ENCODE measurements at places on chromosomes 16 and 17.

GRCh38 chr17:64146418-64147109 lies 16.6 kb upstream of the ERN1 start:
- peak; percentile 69 for DNase-seq

DNA sequence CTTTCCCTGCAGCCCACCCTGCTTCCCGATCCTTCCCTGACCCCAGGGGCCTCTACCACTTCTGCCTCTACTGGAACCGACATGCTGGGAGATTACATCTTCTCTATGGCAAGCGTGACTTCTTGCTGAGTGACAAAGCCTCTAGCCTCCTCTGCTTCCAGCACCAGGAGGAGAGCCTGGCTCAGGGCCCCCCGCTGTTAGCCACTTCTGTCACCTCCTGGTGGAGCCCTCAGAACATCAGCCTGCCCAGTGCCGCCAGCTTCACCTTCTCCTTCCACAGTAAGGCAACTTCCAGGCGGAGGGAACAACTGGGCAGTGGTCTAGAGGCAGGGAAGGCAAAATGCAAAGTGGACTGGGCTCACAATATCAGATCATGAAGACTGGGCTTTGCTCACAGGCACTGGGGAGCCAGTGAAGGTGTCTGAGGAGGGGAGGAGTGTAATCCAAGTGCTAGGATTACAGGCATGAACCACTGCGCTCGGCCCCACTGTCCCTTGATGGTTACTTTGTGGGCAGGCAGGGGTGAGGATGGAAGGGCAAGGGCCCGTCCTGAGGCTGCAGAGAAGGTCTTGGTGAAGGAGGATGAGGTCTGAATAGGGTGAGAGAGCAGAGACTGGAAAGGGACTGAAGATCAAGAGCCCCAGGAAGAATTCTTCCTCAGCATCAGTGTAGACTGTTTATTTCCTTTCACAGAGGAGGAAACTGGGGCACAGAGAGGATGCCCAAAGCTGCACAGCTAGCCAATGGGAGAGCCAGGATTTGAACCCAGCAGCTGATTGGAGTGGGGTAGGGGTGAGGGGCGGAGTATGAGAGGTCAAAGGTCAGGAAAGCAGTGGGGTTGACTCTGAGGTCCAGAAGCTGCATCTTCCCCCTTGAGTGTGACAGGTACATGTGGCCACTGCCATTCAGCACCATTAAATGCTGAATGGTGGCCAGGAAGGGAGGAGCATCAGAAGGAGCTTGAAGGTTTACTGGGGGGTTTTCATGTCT lies 16.5 kb upstream of the ADGRG3 start:
- peak; percentile 26 for DNase-seq

DNA sequence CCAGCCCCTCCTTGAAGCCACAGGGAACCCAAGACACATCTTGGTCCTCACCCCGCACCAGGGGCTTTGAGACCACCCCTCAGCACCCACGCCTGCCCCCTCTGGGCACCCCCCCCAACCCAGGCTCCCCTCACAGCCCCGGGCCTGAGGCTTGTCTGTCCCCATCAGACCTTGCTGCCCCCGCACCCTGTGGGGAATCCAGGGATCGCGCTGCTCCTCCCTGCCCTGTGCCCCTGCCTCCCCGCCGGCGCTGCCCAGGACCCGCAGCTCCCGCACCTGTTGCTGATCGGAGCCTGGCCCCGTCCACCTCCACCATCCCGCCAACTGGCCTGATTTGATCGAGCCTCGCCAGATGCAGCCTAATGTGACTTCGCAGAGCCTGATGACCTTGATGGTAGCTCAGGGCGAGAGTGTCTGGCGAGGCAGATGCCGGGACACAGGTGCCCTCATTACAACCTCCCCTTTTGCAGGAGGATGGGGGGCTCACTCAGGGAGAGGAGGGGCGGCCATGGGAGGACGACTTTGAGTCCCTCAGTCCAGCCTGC lies 29.0 kb downstream of the SLC25A10 start:
- no peak for DNase-seq

- no peak for DNase-seq
Observed at GRCh38 chr16:81005610-81006161, 999 bp downstream of the CMC2 start.

DNA sequence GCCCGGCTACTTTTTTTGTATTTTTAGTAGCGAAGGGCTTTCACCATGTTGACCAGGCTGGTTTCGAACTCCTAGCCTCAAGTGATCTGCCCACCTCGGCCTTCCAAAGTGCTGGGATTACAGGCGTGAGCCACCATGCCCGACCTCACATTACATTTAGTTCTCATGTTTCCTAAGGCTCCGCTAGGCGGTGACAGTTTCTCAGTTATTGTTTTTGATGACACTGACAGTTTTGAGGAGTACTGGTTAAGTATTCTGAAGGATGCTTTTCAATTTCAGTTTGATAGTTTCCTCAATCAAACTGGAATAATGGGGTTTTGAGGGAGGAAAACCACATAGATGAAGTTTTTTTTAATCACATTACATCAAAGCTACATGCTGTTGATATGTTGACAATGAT lies 1028.5 kb downstream of the CDH8 start:
- no peak for DNase-seq

GRCh38 chr17:72351365-72351764 lies 230.5 kb downstream of the SOX9 start:
- DNase-seq = no peak

DNA sequence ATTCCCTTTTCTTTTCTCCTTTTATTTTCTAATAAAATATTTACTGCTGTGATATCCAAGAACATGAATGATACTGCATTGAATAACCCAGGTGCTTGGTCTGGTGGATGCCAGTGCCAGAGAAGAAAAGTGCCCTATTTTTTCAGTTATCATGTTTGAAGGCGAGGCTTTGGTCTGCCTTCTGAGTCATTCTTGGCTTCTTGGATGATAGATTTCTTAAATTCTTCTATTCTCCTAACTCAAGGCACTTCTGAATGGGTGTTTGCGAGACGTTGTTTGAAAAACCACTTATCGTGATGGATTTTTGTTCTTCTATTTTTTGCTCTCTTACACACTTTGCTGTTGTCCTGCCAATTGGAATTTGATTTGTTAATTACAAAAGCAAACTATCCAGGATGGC lies 66.7 kb downstream of the FTO start:
- DNase-seq = no peak

- DNase-seq = no peak
Observed at GRCh38 chr16:57260294-57260929, 15.4 kb downstream of the ARL2BP start.

- DNase-seq = no peak
Observed at GRCh38 chr17:3796822-3797170, 4.2 kb downstream of the ITGAE start.

DNA sequence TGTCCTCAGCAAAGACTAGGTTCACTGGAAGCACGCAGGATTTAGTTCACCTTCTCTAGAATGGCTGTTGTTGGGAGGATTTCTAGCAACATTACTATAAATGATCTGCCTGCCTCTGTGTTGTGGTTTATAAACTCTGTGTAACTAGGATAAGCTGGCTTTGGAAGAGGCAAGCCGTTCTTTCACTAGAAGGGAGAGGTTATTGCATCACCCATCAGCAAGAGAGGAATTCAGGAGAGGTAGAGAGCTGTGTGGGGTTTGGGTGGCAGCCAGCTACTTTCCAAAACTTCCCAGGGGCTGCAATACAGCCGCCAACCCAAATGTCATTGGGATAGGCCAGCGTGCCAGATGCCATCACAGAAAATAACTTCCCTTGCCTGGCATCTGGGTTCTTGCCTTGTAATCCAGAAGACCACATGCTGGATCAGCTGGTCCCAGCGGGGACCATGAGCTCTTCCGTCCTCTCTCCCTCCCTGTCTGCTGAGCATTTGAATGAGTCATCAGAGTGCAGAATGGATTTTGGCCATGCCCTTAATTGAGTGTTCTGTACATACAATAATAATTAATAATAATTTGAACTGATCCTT lies 95.7 kb upstream of the RBFOX1 start:
- no peak for DNase-seq

- DNase-seq = no peak
Observed at GRCh38 chr16:2028146-2028545, 1.4 kb downstream of the NHERF2 start.

DNA sequence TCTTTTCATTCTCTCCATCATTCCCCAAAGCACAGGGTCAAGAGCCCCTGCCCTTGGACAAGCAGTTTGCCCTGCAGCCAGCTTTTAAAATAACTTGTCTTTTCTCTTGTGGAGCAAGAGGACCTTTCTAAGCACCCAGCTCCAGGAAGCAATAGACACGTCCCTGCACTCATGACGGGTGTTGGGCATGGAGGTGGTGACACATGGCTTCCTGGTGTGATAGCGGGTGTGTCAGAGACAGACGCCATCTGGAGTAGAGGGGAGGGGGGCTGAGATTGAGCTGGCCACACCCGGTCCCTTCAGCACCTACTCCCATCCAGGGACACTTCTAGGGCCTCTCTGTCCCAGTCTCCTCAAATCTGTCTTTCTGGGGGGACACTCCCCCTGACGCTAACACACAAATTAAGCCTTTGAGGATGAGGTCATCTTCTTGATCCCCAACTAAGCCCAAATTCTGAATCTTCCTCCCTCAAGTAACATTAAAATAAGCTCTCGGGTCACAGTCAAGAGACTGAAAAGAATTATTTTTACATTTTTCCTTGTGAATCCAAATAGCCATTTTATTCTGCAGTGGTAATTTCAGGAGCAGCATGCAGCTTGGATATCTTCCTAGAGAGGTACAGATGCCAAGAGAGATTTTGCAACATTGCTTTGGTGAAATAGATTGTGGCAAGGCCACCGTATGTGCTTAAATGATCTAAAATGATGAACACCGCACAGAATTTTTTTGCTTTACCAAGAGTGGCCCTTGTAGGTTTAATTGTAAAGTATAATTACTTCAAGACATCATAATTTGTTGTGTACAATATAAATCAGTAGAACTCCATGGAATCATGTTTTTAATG lies 216.6 kb upstream of the IRX3 start:
- no peak for DNase-seq

DNA sequence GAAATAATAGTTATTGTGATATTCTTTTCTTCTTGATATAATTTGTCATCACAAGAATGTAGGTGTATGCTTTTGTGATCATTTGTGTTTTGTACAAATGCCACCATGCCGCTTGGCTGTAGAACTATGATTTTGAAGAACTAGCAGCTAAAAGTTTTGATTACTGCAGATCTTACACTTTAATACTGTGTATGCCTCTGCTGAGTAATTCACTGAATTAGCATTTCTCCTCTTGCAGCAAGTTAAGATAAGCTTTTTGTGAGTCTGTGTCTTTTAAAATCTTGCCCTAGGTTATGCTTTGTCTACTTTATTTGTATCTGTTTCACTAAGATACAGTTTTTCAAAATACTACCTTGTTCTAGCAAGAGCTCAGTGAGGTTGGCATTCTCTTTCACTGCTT lies 326.5 kb upstream of the TBX2 start:
- no peak for DNase-seq

GRCh38 chr16:77290451-77291115 lies 91.4 kb downstream of the SYCE1L start:
- no peak for DNase-seq

DNA sequence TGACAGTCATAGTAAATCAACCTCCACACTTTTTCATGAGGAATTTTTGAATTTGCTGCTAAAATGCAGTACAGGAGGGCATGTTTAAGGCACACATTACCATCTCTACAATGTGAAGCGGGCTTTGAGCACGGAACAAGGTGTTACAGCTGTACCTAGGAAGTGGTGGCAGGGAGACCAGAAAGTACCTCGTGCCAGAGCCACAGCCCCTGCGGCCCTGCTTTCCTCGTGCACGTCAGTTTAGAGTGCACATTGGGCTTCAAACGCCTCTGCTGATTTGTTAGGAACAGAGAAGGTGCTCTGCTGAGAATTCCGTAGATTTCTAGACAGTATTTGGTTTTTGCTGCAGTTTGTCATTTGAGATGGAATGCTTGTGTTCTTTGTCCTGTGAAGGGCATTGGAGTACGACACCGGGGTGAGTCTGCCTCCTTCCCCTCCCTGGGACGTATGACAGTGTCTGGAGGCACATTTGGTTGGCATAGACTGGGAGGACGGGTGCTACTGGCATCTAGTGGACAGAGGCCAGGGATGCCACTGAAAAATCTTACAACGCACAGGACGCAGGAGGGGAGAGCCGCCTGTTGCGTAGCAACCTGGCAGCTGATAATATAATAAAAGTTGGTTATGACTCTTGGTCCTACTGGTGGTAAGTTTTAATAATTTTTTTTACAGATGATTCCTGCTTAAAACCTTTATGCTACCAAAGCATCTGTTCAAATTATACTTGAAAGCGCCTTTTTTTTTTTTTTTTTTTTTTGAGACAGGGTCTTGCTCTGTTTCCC lies 9.1 kb downstream of the FOXK2 start:
- DNase-seq = no peak

DNA sequence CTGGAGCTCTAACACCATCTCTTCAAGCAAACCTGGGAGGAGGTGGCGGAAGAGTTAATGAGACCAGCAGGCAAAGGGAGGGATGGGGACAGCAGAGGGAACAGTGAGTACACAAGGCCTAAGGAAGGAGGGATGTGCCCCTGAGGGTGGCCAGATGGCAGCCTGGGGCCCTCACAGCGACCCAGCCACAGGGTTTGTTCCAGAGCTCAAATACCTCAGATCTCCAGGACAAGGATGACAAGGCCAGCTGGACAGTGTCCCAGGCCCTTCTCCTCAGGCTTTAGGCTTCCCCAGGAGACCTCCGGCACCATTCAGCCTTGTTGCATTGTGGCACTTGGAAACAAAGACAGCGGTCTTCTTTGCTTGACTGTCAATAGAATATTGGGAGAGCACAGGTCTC lies 14.9 kb downstream of the CDIP1 start:
- no peak for DNase-seq

GRCh38 chr17:2719861-2720260 lies 8.3 kb upstream of the CLUH start:
- DNase-seq = no peak

Data from NAMALWA (cell line).